ENCODE measurements at places on chromosomes 1 and 21. TPM values are rescaled to one million over a fixed set of nuclear protein-coding genes. Genes with fewer than 3 reads are reported as not detected.

GRCh38 chr1:93591676-93592550 lies 89.7 kb downstream of the BCAR3 start:
- H3K36me3 ChIP-seq, result no peaks in the 10 kb centered on the region
- no peak for DNase-seq
- H3K4me1 ChIP-seq, result peaks cover 26% of the 10 kb centered on the region
- no peak overlapping the region for H3K4me3 ChIP-seq

- no peak overlapping the region for H3K27ac ChIP-seq
- no peaks in the 10 kb centered on the region for H3K27me3 ChIP-seq
- DNase-seq, result no peak
- H3K36me3 ChIP-seq, result no peaks in the 10 kb centered on the region
- H3K4me1 ChIP-seq, result no peaks in the 10 kb centered on the region
Observed at GRCh38 chr1:30665216-30666010, 58.0 kb downstream of the MATN1 start.

DNA sequence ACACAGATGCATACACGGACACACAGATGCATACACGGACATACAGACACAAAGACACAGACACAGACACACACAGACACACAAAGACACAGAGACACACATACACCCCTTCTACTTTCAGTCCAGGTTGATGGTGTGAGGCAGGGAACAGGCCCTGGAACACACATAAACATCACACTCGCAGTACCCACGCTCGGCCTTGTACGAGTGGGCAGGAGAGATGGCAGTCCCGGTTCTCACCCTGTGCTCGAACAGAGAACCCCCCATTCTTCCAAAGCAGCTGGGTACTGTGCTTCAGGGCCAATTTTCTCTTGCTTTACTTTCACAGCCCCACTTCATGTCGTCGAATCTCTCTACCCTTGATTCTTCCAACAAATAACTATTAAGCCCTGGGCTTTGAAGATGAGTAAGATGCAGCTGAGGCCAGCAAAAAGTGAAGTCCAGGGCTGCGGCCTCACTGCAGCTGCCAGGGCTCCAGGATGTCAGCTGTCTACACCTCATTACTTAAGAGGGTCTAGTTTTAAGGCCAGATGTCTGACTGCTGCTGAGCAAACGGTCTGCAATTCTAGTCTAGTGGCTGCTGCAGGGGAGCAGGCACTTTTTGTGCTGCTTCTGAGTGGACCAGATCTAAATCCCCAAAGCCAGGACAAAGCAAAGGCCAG lies 90.1 kb downstream of the PGBD5 start:
- no peaks in the 10 kb centered on the region for H3K27me3 ChIP-seq
- peaks cover 8% of the 10 kb centered on the region for H3K4me1 ChIP-seq
- no peaks in the 10 kb centered on the region for H3K36me3 ChIP-seq

- H3K4me3 ChIP-seq, result no peak overlapping the region
- H3K27ac ChIP-seq, result no peak overlapping the region
- H3K36me3 ChIP-seq, result no peaks in the 10 kb centered on the region
- H3K4me1 ChIP-seq, result peaks cover 41% of the 10 kb centered on the region
- no peaks in the 10 kb centered on the region for H3K27me3 ChIP-seq
- no peak for DNase-seq
Observed at GRCh38 chr1:201747261-201747660, 81.7 kb upstream of the IPO9 start.

DNA sequence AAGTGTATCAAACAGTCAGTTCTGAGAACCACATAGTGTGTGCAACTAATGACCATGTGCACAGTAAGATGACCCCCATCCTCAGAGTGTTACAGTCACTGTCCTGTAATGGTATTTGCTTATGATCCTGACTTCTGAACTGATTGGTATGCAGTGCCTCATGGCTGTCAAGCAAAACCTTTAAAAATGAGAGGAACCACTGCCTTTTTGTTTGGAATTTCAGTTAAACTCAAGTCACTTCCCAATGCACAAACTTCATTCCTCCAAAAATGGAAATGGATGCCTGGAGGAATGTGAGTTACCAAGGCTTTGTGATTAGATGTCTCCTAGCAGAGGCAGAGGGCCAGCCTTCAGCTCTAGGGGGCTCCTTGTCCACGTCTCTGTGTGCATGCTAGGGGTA lies 10.5 kb downstream of the C1orf198 start:
- H3K27ac ChIP-seq, result no peak overlapping the region
- H3K27me3 ChIP-seq, result no peaks in the 10 kb centered on the region
- H3K4me1 ChIP-seq, result peaks cover 18% of the 10 kb centered on the region
- no peak for DNase-seq

TACSTD2 gene
- total RNA-seq, result 1.4 TPM

ADAMTS1 gene
- 15.4 TPM for total RNA-seq

DNA sequence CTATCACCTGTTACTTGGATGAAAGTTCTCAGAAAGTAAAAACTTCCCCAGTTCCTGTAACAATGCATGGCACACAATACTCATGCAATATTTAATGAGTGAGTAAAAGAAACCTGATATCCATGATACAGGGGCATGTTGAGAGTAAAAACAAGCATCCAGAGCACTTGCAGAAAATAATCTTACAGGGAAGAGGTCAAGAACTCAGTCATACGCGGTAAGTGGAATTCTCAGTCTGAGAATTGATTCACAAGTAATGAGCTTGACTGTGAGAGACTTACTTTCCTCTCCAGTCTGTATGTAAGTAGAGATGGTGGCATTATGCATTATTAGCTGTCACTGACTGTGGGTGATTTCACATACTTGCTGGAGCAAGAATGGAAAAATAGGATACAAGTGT lies 976.9 kb downstream of the BRINP3 start:
- H3K4me1 ChIP-seq, result no peaks in the 10 kb centered on the region
- no peaks in the 10 kb centered on the region for H3K36me3 ChIP-seq
- no peak for DNase-seq
- H3K27ac ChIP-seq, result no peak overlapping the region

NPL gene
- 2.8 TPM for total RNA-seq

- no peaks in the 10 kb centered on the region for H3K27me3 ChIP-seq
- H3K36me3 ChIP-seq, result no peaks in the 10 kb centered on the region
- no peaks in the 10 kb centered on the region for H3K4me1 ChIP-seq
- no peak overlapping the region for H3K4me3 ChIP-seq
- DNase-seq, result no peak
Observed at GRCh38 chr21:39363607-39364555, 15.0 kb upstream of the HMGN1 start.

GRCh38 chr1:225917536-225917935 lies 6.5 kb downstream of the PYCR2 start:
- peaks cover 5% of the 10 kb centered on the region for H3K4me1 ChIP-seq
- no peak overlapping the region for H3K27ac ChIP-seq
- no peaks in the 10 kb centered on the region for H3K27me3 ChIP-seq
- DNase-seq, result no peak
- no peak overlapping the region for H3K4me3 ChIP-seq
- peaks cover 29% of the 10 kb centered on the region for H3K36me3 ChIP-seq

TPRG1L gene
- 24.4 TPM for total RNA-seq

DNA sequence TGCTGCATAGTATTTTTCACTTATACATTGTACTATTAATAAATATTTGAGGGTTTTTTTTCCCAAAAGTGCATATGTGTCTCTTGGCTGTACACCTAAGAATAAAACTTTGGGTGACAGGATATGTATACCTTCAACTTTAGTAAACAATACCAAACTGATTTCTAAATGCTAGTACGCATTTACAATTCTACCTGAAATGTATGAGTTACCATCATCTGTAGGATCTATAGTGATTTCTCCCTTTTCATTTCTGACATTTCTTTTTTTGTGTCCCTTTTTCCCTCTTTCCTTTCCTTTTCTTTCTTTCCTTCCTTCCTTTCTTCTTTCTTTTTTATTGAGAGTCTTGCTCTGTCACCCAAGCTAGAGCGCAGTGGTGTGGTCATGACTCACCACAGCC lies 16.7 kb upstream of the BMP8B start:
- no peak for DNase-seq
- H3K27me3 ChIP-seq, result no peaks in the 10 kb centered on the region
- peaks cover 5% of the 10 kb centered on the region for H3K36me3 ChIP-seq
- H3K4me1 ChIP-seq, result peaks cover 10% of the 10 kb centered on the region
- no peak overlapping the region for H3K27ac ChIP-seq

LMOD1 gene
- 0.82 TPM for total RNA-seq

GRCh38 chr1:172909606-172910326 lies 141.0 kb downstream of the TNFSF18 start:
- no peaks in the 10 kb centered on the region for H3K27me3 ChIP-seq
- DNase-seq, result no peak
- no peak overlapping the region for H3K4me3 ChIP-seq
- H3K4me1 ChIP-seq, result no peaks in the 10 kb centered on the region
- no peak overlapping the region for H3K27ac ChIP-seq

- H3K4me3 ChIP-seq, result no peak overlapping the region
- no peak overlapping the region for H3K27ac ChIP-seq
- no peaks in the 10 kb centered on the region for H3K27me3 ChIP-seq
- H3K36me3 ChIP-seq, result no peaks in the 10 kb centered on the region
- DNase-seq, result no peak
Observed at GRCh38 chr1:245260110-245260882, 105.5 kb downstream of the KIF26B start.

NHLH1 gene
- total RNA-seq, result 0.69 TPM

OPN3 gene
- total RNA-seq, result 46.8 TPM

DNA sequence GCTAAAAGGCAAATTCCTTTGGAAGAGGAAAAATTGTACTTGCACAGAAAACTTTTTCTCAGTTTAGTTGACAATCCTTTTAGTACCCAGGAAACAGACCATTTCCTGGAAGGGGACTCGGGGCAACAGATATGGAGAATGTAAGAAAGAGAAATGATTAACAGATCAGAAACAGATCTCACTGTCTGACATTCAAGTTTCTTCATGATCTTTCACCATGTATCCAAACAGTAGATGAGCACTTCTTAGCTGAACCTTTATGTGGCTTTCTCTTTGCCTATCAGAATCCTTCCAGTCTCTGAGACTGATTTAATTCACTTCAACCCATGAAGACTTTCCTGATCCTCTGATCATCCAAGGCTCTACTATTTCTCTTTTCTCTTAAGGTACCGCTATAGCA lies 2.7 kb downstream of the TTLL7 start:
- peaks cover 10% of the 10 kb centered on the region for H3K4me1 ChIP-seq
- no peak overlapping the region for H3K4me3 ChIP-seq
- peaks cover 38% of the 10 kb centered on the region for H3K27me3 ChIP-seq

- H3K27me3 ChIP-seq, result no peaks in the 10 kb centered on the region
- no peaks in the 10 kb centered on the region for H3K36me3 ChIP-seq
- no peak for DNase-seq
Observed at GRCh38 chr1:66302815-66303214, 231.1 kb upstream of the SGIP1 start.

OR2L2 gene
- not detected for total RNA-seq

GRCh38 chr1:168443899-168444298 lies 99.9 kb downstream of the XCL2 start:
- no peak overlapping the region for H3K27ac ChIP-seq
- DNase-seq, result no peak
- no peaks in the 10 kb centered on the region for H3K4me1 ChIP-seq
- H3K4me3 ChIP-seq, result no peak overlapping the region
- H3K36me3 ChIP-seq, result no peaks in the 10 kb centered on the region

- no peak overlapping the region for H3K4me3 ChIP-seq
- H3K27me3 ChIP-seq, result no peaks in the 10 kb centered on the region
- no peak overlapping the region for H3K27ac ChIP-seq
- no peaks in the 10 kb centered on the region for H3K36me3 ChIP-seq
- no peaks in the 10 kb centered on the region for H3K4me1 ChIP-seq
Observed at GRCh38 chr1:92544756-92545165, 58.0 kb upstream of the GFI1 start.

- H3K36me3 ChIP-seq, result no peaks in the 10 kb centered on the region
- H3K4me1 ChIP-seq, result no peaks in the 10 kb centered on the region
- DNase-seq, result peak; percentile 59
- no peaks in the 10 kb centered on the region for H3K27me3 ChIP-seq
Observed at GRCh38 chr1:35120458-35121133, 41.4 kb downstream of the ZMYM1 start.

GRCh38 chr1:3721955-3722465 lies 30.2 kb upstream of the CCDC27 start:
- H3K4me3 ChIP-seq, result no peak overlapping the region
- no peaks in the 10 kb centered on the region for H3K36me3 ChIP-seq
- no peak overlapping the region for H3K27ac ChIP-seq
- no peaks in the 10 kb centered on the region for H3K4me1 ChIP-seq

- H3K4me1 ChIP-seq, result no peaks in the 10 kb centered on the region
- H3K36me3 ChIP-seq, result no peaks in the 10 kb centered on the region
- no peak overlapping the region for H3K4me3 ChIP-seq
- H3K27ac ChIP-seq, result no peak overlapping the region
Observed at GRCh38 chr1:110672001-110672752, 2.6 kb downstream of the KCNA3 start.

DNA sequence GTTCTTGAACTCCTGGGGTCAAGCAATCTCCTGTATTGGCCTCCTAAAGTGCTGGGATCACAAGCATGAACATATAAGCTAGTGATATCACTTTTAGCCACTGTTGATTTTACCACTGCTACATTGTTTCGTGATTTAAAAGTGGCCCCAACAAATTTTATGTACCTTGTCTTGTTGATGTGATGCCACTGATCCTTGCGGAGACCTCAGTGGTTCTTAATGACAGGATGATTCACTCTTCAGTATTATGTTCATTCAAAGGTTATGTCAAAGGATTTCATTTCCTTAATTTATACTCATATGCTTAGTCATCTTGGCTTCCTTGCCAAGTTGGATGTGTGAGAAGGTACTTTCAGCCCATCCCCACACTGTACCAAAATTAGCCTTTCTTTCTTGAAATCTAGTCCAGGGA lies 12.1 kb downstream of the PRKACB start:
- DNase-seq, result no peak
- H3K4me3 ChIP-seq, result no peak overlapping the region
- peaks cover 7% of the 10 kb centered on the region for H3K4me1 ChIP-seq
- no peaks in the 10 kb centered on the region for H3K36me3 ChIP-seq
- no peaks in the 10 kb centered on the region for H3K27me3 ChIP-seq
- H3K27ac ChIP-seq, result no peak overlapping the region

ZSCAN20 gene
- total RNA-seq, result 3.9 TPM

PSMB2 gene
- total RNA-seq, result 68.2 TPM

CACNA1E gene
- 1.1 TPM for total RNA-seq

DNA sequence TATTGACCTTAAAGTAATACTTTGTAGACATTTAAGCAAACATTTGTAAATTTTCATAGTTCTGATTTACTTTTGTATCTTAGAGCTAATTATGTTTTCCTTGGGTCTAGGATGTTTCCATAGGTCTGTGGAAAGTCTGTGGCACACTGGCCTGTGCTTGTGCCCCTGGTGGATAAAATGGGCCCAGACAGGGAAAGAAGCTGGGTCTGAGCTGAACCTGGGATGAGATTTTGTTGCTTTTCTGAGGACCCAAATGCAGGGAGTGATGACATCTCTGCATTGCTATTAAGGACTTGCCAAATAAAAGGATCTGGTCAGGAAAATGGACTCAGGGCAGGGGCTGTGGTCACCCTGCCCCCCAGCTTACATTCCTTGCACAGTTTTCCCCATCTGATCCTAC lies 41.8 kb downstream of the C1orf21 start:
- no peak overlapping the region for H3K4me3 ChIP-seq
- no peaks in the 10 kb centered on the region for H3K27me3 ChIP-seq
- peaks cover 21% of the 10 kb centered on the region for H3K4me1 ChIP-seq
- no peaks in the 10 kb centered on the region for H3K36me3 ChIP-seq
- no peak for DNase-seq

Measured in GM23338 (cell line).